ENCODE measurements at places on chromosomes 1 and 21.

GRCh38 chr1:178490136-178490535 is 6.6 kb downstream of the CLEC20A start:
- no peak for DNase-seq

- DNase-seq, result no peak
These were observed 164.8 kb downstream of the TNFSF18 start for GRCh38 chr1:172885971-172886370.

DNA sequence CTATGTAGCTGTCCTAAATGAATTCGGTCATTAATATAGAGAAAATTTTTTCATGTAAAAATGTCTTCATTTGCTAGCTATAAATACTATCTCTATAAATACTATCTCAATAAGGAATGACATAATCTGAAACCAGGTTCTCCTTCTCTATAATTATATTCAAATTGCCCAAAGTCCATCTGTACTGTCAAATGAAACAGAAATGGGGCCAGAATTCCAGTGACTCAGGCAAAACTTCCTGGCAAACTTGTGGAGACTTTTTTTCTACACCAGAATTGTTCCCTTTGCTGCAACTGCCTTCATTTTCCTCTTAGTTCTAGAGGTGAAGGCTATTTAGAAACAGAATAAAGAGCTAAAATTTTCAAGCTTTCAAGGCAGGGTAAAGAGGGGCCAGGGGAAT is 152.5 kb downstream of the KCNH1 start:
- DNase-seq, result no peak

DNA sequence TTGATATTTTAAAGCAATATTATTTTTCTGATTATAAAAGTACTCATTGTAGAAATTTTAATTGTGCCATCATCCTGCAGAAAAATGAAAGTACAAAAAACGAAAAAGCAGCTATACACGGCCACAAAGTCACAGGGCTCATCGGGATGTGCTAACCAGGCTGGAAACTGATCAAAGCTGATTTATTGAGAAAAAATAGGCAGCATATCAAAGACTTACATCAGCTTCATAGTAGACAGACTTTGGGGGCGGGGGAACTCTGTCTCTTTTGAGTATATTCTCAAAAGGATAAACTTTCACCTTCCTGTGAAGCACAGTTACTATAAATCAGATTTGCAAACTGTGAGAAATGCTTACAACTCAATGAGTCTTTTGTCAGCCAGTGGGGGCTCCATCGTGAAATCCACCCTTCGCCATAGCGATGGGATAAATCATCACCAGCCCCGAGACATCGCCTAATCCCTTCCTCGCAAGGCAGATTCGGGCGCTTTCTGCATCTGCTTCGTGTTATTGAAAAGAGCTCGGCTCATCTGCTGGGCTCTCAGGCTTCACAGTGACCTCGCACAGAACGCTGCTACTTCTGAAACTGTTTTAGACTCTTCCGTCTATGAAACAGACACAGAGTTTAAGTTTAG is 69.2 kb upstream of the ERG start:
- DNase-seq, result no peak

- DNase-seq, result peak; percentile 62
These were observed 70.6 kb upstream of the GCLM start for GRCh38 chr1:93979718-93980319.

DNA sequence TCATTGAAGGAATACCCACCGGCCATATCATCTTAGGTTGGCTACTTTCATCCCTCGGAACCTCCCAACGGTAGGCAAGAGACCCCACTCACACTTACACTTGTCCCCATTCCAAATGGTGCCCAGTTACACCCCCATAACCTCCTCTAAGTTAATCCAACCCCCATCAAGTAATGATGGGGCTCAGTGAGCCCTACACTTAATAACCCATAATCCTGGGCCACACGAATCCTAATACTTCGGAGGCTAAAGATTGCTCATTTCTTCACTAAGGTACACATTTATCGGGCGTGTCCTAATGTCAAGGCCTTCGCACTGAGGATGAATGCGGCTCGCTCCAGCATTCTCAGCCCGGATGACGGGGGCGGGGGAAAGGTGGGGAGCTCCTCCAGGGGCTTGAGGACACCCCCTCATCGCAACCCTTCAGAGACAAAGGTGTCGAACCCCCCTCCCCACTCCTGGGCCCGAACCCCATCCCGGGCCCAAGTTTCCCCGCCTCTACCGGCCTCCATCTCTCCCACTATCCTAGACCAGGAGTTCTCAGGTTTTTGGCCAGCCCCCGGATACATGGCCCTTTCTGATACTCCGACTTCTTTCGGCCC is 435 bp downstream of the ILF2 start:
- DNase-seq, result no peak
